CD8-positive, alpha-beta memory T cell (primary cell): ENCODE measurements at places on chromosomes 6 and 20. TPM values are rescaled to one million over a fixed set of nuclear protein-coding genes. Genes with fewer than 3 reads are reported as not detected.

GRCh38 chr6:136228814-136229213 lies 21.3 kb downstream of the MTFR2 start:
- DNase-seq, result no peak

DNA sequence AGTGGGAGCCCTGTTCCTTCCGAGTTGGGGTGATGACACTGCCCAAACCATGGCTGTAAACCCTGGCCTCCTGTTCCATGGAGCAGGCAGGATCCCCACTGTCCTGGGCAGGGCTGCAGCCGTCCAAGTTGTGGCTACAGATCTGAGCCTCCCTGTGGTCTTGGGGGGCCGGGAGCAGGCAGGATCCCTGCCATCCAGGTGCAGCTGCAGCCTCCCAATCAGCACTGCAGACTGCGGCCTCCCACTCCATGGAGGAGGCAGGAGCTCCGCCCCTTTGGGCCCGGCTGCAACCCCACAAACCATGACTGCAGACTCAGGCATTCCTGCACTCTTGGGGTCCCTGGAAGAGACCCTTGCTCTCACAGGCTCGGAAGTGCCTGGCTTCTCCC lies 872.1 kb upstream of the GJE1 start:
- DNase-seq, result no peak

- DNase-seq, result no peak
Measured at GRCh38 chr6:157880534-157880933, 57.5 kb downstream of the SNX9 start.

The PRR18 gene
- not detected for polyA plus RNA-seq
